ENCODE measurements at places on chromosomes 4 and X. TPM values are rescaled to one million over a fixed set of nuclear protein-coding genes. Genes with fewer than 3 reads are reported as not detected.

The VSIG4 gene
- polyA plus RNA-seq, result 16.2 TPM

The CLTRN gene
- 0.83 TPM for polyA plus RNA-seq

The AADAT gene
- polyA plus RNA-seq, result 19.2 TPM

DNA sequence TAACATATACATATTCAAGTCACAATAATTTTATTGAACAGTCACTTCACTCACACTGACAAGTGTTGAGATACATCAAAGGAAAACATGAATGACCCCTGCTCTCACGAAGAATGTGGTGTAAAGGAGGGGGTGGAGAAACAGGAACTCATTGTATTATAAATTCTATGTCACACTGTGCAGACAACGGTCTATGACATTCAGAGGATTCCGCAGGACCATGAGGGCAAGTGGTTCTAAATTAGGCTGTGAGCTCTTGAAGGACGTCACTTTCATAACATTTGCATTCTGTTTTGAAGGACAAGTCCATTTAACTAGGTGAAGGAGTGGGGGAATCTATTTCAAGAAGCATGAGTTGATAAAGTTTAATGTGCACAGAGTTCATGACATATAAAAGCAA is 415.2 kb upstream of the HS3ST1 start:
- no peak for DNase-seq

DNA sequence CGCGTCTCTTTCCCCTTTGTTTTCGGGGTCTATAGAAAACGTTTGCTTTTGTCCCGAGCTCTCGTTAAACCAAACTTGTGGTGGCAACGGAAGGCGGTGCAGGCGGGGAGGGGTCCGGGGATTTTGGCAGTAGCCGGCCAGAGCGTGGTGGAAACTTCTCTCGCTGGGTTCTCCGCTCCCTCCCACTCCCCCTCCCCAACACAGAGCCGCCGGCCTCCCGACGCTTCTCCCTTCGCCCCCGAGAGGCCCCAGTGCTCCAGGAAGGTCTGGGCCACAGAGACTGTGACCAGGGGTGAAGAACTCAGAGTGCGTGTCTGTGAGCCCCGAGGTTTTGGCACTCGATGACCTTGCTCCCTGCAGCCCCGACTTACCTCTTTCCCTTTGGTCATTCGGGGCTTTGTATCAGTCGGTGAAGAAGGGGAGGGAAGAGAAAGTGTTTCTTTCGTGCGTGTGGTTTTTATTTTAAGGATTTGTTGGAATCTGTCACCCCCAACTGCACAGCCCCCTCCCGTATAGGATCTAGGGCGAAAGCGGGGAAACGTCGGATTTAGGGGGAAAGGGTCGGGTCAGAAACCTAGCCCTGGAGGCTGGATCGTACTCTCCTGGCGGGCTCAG is 9.0 kb upstream of the BCOR start:
- DNase-seq, result no peak

DNA sequence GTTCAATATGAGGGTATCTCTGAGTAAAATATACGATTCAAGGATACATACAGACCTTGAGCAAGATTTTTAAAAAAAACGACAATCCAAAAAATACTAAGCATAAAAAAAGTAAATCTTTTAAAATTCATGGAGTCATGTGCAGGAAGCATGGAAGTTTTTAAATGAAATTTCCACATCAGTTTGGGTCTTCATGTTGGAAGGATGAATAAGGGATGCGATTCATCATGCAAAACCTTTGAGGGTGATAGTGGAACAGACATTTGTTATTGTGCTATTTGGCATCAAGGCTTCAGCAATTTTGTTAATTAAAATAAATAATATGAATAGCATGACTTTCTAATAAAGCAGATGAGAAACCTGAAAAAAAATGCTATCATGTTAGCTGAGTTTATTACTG is 815.0 kb upstream of the PCDH10 start:
- no peak for DNase-seq
